ENCODE measurements at places on chromosomes 7 and 10.

DNA sequence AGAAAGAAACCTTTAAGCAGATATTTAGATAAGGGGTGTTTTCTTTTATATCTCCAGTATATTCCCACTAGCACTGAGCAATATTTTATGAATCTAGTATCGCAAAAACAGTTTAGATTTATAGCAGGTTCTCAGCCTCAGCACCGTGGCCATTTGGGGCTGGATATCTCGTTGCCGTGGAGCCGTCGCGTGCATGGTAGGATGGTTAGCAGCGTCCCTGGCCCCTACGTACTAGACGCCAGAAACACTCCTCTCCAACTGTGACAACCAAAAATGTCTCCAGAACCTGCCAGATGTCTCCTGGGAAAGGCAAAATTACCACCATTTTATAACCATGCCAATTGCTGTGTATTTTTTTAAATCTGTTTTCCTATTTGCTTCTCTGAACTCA lies 172.9 kb downstream of the CACNB2 start:
- DNase-seq: no peak

DNA sequence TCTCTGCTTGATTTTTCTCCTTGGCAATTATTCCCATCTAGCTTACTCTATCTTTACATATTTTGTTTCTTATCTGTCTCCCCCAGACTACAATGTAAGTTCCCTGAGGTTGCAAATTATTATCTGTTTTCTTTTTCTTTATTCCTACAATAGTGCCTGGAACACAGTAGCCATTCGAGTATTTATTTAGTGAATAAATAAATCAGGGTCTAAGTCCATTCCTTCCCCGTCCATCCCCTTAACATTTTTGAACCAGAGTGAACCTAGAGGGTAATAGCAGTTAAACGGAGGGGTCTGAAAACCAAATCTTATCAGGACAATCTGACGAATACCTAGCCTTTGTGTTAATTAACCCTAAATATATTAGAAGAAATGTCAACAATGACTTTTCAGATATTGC lies 252.8 kb upstream of the YAE1 start:
- DNase-seq: no peak

- no peak for DNase-seq
Measured at GRCh38 chr10:22612318-22612717, 102.1 kb downstream of the PIP4K2A start.

GRCh38 chr10:79980711-79981110 lies 31.8 kb upstream of the SFTPD start:
- no peak for DNase-seq
